Skin of body (tissue), 3 donors: ENCODE measurements at places on chromosomes 11 and 22.

GRCh38 chr11:69384251-69385143, 90.5 kb downstream of the MYEOV start:
- DNase-seq, result no peak

GRCh38 chr11:73851046-73851764, 25.4 kb downstream of the COA4 start:
- no peak for DNase-seq

DNA sequence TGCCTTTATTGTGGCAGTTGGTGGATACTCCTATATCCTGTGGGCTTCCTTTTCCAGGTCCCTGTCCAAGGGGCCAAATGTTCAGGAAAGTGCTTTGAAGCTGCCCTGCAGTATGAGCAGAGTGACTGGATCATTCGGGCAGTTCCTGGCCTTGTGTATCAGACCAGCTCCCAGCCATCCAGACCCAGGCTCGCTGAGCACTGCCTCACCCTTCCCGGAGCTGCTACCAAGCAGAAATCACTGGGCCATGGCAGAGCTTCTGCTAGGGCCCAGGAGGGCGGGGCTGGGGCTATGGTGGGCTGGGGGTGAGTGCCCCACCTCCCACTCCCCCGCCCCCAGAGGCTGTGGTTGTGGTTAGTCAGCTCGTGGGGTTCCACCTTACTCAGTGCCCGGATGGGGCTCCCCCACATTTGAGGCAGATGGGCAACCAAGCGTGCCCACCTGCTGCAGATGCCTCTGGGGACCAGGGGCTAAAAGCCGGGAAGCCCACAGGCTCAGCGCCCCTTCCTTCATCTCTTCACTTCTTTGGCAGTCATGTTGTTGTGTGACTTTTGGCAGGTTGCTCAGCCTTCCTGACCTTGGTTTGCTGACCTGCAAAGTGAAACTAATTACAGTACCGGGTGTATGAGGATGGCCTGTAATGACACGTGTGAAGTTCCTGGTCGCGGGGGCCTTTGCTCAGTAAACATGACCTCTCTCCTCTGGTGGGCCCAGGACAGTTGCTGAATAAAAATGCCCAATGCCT, 2.1 kb upstream of the LRRC32 start:
- no peak for DNase-seq

- DNase-seq, result peak; percentile 93
Observed at GRCh38 chr11:111446404-111447111, 65.6 kb downstream of the BTG4 start.

- DNase-seq, result no peak
Observed at GRCh38 chr22:40270748-40271373, 75.4 kb upstream of the ADSL start.

- DNase-seq, result no peak
Observed at GRCh38 chr11:78802058-78802761, 227.5 kb upstream of the NARS2 start.

GRCh38 chr11:24389575-24389974, 107.3 kb upstream of the LUZP2 start:
- DNase-seq, result no peak

DNA sequence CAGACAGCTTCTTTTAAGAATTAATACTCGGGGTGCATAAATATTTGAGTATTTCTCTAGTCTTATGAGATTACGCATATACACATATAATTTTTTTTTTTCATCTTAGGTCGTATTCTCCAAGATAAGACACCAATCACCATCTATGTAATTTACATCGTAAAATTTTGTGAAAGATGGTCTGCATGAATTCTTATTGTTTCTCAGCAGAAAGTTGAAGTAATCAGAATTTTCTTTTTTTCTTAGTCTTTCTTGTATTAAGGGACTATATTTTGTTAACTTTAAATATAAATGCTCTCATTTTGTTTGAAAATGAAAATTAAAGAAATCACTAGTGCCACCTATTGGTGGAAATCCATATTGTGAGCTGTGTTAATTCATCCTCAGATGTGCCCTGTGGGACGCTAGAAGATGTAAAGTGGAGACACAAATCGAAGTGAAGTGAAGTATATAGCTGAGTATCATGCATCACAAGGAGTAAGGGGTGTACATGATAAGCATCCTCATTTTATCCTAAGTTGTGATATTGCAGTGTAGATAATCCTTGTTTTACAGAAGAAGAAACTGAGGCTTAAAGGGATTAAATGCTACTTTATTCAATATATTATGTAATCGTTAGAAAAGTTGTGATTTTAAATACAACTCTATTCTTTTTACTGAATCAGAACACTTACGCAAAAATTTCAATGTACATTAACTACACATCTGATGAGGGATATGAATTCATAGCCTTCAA, 2084.3 kb downstream of the LRRC4C start:
- DNase-seq, result peak; percentile 1

- no peak for DNase-seq
Observed at GRCh38 chr11:86718999-86719398, 46.6 kb upstream of the ME3 start.

- DNase-seq, result no peak
Observed at GRCh38 chr11:68370211-68371111, 58.1 kb downstream of the LRP5 start.

- DNase-seq, result no peak
Observed at GRCh38 chr11:125128450-125128849, 17.0 kb upstream of the TMEM218 start.

DNA sequence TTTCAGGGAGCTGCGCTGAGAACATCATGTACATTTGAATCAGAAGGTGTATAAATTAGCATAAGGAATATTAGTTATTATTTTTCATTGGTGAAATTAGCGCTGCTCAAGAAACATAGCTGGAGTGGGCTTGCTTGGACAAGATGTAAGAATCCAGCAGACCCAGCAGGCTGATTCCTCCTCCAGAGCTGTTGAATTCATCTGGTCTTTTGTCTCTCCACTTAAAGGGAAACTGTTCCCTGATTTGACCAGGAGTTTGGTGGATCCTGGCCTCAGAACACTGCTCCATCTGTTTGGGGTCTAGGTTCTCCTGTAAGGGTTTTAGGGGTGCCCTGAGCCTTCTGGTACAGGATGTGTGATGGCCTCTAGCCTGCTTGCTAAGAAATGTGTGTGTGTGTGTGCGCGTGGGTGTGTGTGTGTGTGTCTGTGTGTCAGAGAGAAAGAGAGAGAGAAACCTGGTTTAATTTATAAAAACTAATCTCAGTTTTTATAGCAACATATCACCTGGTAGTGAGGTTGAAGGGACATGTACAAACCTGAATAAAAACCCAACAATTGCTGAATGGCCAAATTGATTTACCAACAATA, 8.3 kb upstream of the SORL1 start:
- DNase-seq, result no peak

DNA sequence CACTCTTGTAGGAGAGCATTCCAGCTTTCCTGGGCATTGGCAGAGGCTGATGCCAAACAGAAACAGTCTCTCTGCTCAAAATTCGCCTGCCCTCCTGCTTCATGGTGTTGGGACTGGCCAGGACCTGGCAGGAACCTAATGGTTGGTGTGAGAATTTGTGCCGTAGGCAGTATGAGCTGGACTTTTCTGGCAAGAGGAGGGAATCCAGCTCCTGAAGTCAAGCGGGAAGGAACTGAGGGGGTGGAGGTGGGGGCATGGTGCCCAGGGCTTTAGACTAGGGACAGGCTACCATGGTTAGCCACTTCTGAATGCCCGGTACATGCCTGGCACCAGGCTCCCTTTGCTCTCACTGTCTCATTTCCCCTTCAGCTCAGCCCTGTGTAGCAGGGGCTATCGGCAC, 6.9 kb upstream of the TOMM22 start:
- DNase-seq, result no peak

DNA sequence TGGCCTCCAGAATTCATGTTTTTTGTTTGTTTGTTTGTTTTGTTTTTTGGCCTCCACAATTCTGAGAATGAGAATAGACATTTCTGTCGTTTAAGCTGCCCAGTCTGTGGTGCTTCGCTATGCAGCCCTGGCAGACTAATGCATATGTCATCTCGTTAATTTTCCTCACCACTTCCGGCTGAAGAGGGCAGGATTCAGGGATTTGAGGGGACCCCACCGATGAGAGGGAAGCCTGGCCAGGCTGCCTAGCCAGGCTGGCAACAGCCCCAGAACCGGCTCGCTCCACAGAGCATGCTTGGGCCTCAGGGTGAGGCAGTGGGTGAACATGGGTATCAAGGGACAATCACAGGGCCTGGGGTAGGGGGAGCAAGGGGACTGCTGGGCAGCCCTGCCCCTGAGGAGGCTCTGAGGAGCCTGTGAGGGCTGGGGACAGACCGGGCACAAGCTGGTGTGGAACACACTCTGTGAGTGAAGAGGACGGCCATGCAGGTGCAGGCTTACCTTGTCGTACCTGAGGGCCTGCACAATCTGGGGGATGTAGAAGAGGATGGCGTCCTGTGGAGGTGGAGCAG, 47.8 kb upstream of the SERPIND1 start:
- no peak for DNase-seq

GRCh38 chr22:36301851-36302250, 48.9 kb downstream of the APOL1 start:
- no peak for DNase-seq

GRCh38 chr22:42068291-42068690, 2.3 kb downstream of the NAGA start:
- DNase-seq, result no peak

- DNase-seq, result no peak
Observed at GRCh38 chr22:48894064-48894671, 933.5 kb downstream of the BRD1 start.

GRCh38 chr22:40025856-40026255, 31.1 kb downstream of the FAM83F start:
- no peak for DNase-seq

GRCh38 chr11:56764976-56765375, 16.5 kb upstream of the OR9G4 start:
- no peak for DNase-seq

GRCh38 chr11:27699926-27700350, 317 bp downstream of the BDNF start:
- no peak for DNase-seq
